Mammary microvascular endothelial cell (primary cell): ENCODE measurements at places on chromosomes 3 and 15. TPM values are rescaled to one million over a fixed set of nuclear protein-coding genes. Genes with fewer than 3 reads are reported as not detected.

The FAIM gene
- total RNA-seq = 11.9 and 18.5 TPM in 2 replicates

The SCN11A gene
- total RNA-seq = not detected in 2 replicates

The PFKFB4 gene
- total RNA-seq = 2.5 and 2.7 TPM in 2 replicates

The FGF7 gene
- under 0.01 TPM in 1 of 2 replicates, not detected in the other for total RNA-seq

The BCL2A1 gene
- 0.13 and 0.89 TPM in 2 replicates for total RNA-seq

The NR2E3 gene
- total RNA-seq = 0.13 TPM in 1 of 2 replicates, not detected in the other

The DUOXA1 gene
- total RNA-seq = not detected in 2 replicates

The AZI2 gene
- total RNA-seq = 23.9 and 33.8 TPM in 2 replicates

The ADAMTS7 gene
- total RNA-seq = 15.2 and 17.3 TPM in 2 replicates

The STRIT1 gene
- total RNA-seq = not detected in 2 replicates

The GALK2 gene
- 35.5 and 45.9 TPM in 2 replicates for total RNA-seq

The WNT7A gene
- not detected in 2 replicates for total RNA-seq

The RPUSD3 gene
- 53.0 and 56.1 TPM in 2 replicates for total RNA-seq

The TP63 gene
- not detected in 2 replicates for total RNA-seq

The PLA2G4E gene
- total RNA-seq = not detected in 2 replicates

The CLDN18 gene
- not detected in 2 replicates for total RNA-seq

The C3orf85 gene
- not detected in 2 replicates for total RNA-seq

The GOLGA8T gene
- not detected in 2 replicates for total RNA-seq

The GPR62 gene
- 0.20 TPM in 1 of 2 replicates, not detected in the other for total RNA-seq

The ZNF197 gene
- total RNA-seq = 4.4 and 5.5 TPM in 2 replicates

The ALDH1L1 gene
- total RNA-seq = not detected in 2 replicates

The LRRC3B gene
- not detected in 2 replicates for total RNA-seq

The ZNF609 gene
- 15.7 and 17.0 TPM in 2 replicates for total RNA-seq

The HGD gene
- total RNA-seq = 0.13 and 0.20 TPM in 2 replicates

The ADAMTS17 gene
- 0.10 TPM in 1 of 2 replicates, not detected in the other for total RNA-seq

The RETNLB gene
- not detected in 2 replicates for total RNA-seq

The PSTPIP1 gene
- total RNA-seq = 0.60 TPM in 1 of 2 replicates, not detected in the other

The DNAH12 gene
- under 0.01 TPM in 2 replicates for total RNA-seq

The ACOX2 gene
- total RNA-seq = not detected in 2 replicates

The TBC1D2B gene
- 24.8 and 24.9 TPM in 2 replicates for total RNA-seq

The GRAMD2A gene
- total RNA-seq = 0.20 and 0.47 TPM in 2 replicates

The TMC3 gene
- total RNA-seq = not detected in 2 replicates

The NRG4 gene
- not detected in 2 replicates for total RNA-seq

The GUCA1C gene
- total RNA-seq = not detected in 2 replicates

The FAM3D gene
- total RNA-seq = not detected in 2 replicates

The ACTC1 gene
- total RNA-seq = not detected in 2 replicates

The TMEM212 gene
- not detected in 2 replicates for total RNA-seq

The IMPG2 gene
- under 0.01 and 0.07 TPM in 2 replicates for total RNA-seq

The TEX9 gene
- 1.5 and 1.6 TPM in 2 replicates for total RNA-seq

The LMAN1L gene
- total RNA-seq = not detected in 2 replicates

The CDC25A gene
- total RNA-seq = 22.5 and 23.1 TPM in 2 replicates

The ERICH6 gene
- not detected in 2 replicates for total RNA-seq

The CD86 gene
- not detected in 2 replicates for total RNA-seq

The ZDHHC23 gene
- 2.0 and 3.3 TPM in 2 replicates for total RNA-seq

The CRTAP gene
- 150 and 188 TPM in 2 replicates for total RNA-seq

The CMTM8 gene
- total RNA-seq = 7.7 and 9.9 TPM in 2 replicates
